Fibroblast of lung (primary cell): ENCODE measurements at places on chromosomes 6 and 20.

DNA sequence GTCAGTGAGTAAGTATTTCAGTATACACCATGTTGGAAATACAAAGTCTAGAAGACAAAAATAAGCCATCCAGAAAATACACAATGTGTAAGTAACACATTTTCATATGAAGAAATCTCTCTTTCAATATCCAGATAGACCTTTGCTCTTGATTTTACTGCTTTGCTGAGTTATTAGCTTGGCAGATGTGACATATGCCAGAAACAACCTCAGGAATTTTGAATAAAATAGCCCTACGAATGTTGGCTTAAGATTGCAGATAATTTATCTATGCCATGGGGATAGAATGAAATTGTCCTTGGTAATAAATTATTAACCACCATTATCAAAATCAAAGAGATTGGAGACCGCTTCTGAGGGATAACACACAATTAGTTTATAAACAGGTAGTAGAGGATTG is 1036.9 kb upstream of the EPHA7 start:
- DNase-seq, result no peak

DNA sequence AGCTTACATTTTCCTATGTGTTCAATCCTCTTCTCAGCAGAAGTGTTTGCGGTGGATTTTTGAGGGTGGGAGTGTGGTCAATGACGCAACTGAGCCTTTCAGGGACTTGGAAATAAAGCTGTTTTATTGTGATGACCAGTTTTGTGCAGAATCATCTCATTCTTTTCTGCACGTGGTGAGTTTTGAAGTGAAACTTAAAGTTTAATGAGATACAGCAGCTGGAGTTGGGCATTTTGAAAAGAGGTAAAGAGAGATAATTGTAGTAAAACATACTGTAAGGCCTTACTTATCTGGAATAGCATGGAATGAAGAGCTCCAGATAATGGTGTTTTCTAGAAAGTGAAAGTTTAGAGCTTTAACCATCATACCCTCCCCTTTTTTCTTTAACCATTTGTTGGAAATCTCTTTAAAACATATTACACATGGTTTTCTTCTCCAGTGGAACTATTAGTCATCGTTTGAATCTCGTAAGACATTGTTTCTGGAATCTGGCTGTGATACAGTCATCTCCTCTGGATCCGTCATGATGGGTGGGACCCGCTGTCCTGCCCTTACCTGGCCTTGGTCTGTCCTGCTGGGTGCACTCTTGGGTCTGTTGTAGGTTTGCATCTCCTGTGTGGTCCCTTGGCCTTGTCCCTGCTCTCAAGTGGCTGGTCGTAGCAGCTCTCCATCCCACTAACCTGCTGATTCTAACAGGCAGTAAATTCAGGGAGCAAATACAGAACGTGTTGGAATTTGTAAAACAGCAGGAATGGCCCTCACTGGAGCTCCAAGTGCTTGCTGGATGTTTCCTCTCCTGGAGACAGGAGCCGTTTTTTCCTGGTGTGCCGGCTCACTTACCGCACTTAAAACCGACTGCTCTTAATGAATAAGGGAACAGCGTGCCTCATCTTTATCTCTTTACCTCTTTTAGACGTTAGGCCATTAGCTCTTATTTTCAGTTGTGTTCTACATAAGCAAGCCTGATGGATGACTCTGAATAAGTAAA is 29.8 kb downstream of the UST start:
- DNase-seq, result peak; percentile 86

DNA sequence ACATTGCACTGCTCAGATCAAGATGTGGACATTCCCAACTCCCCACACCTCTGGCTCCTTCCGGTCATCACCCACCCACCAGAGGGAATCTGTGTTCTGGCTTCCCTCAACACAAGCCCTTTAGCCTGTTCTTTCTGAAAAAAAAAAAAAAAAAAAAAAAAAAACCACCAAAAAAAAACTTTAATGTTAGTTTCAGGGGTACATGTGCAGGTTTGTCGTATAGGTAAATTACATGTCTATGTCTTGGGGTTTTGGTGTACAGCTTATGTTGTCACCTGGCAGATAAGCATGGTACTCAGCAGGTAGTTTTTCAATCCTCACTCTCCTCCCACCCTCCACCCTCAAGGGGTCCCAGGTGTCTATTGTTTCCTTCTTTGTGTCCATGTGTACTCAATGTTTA is 135.8 kb upstream of the FOXA2 start:
- DNase-seq, result no peak

GRCh38 chr20:37869334-37869861 is 33.5 kb upstream of the VSTM2L start:
- no peak for DNase-seq

GRCh38 chr20:20783450-20783849 is 71.0 kb upstream of the RALGAPA2 start:
- DNase-seq, result no peak

DNA sequence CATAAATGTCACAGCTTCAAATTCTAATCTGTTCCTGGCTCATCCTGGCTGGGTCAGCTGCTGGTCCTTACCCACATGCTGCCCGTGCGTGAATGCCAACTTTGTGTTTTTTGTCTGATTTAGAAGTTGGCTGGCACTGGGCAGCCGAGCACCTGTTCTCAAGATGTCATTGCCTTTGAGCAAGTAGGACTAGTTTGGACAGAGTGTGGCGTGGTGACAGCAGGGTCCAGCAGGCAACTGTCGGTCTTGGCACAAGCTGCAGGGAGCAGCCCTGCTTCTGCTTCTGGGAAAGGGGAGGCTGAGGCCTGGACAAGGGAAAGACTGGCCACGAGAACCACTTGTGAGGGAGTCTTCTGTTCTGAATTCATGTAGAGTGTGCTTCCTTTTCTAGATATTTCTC is 26.4 kb upstream of the ADRM1 start:
- no peak for DNase-seq

DNA sequence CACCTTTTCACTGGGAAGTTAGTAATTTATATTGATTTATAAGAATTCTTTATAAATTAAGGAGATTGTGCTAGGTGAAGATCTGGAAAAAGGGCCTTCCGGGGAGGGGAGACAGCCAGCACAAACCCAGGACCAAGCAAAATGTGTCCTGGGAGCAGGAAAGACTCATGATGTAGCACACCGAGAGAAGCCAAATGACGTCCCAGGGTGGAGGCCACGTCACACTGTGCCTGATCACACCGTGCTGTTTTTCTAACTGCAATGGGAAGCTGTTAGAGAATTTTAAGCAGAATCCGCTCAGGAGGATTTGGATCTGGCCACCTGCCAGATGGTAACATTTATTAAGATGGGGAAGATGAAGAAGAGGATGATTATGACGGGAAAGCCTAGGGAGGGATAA is 72.7 kb upstream of the AKAP12 start:
- no peak for DNase-seq

- no peak for DNase-seq
Observed at GRCh38 chr20:62426699-62427131, 624 bp downstream of the RBBP8NL start.

DNA sequence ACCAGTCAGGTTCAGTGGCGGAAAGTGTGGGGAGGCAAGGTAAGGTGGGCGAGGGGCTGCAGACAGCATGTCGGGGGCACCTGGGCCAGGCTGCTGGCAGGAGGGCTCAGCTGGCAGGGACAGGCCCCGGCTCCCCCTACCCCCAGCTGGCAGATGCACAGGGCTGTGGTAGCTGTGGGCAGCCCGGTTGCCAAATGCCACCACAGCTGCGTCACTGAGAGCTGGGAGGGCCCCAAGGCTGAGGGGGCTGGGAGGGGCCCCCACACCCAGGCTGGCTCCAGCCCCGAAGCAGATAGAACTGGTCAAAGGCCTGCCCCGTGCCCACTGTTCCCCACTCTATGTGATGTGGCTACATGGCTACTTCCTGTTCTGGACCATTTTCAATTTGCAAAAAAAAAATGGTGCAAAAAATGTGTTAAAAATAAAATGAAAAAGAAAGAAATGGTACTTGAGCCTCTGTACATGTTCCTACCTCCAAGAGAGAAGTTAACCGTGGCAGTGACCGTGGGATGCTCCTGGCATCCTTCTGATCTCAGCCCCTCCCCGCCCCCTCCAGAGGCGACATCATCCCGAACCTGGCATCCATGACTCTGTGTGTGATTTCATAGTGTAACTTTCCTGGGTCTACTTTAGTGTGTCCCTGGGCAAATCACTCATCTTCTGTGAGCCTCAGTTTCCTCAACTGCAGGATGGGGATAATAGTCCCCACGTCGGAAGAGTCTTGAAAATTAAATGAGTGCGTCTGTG is 64.4 kb downstream of the UBE2V1 start:
- peak; percentile 59 for DNase-seq

- DNase-seq, result no peak
Observed at GRCh38 chr6:169339731-169340309, 86.2 kb upstream of the THBS2 start.

DNA sequence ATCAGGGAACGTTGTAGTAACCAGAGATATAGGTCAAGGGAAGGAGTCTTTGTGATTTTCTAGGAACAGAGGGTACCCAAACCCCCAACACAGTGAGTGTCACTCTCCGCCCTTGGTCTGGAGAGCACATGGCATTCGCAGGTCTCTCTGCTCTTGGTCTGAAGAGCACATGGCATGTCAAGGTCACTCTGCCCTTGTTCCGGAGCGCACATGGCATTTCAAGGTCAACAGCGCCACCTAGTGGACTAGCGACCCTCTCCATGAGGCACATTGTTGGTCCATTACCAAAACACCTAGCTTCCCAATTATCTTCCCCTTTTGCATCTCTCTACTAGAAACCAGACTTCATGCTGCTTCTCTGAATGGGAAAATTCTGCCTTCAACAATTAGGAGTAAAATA is 260.0 kb downstream of the C6orf118 start:
- DNase-seq, result peak; percentile 25

GRCh38 chr6:158410784-158411183 is 98.5 kb downstream of the TULP4 start:
- DNase-seq, result no peak

DNA sequence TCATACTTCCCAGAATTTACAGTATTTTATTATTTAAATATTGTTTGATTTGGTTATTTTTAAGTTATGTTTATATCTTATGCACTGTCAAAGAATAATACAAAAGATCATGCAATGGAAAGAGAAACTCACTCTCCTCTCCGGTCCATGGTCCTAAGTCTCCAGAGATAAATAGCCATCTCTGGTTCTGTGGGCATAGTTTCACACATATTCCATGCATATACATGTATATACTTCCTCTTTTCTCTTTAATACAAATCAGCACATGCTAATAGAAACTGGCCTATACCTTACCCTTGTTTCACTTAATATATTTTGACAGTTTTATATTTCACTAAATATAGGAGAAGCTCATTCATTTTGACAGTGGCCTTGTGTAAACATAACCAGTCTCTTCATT is 901.7 kb upstream of the CITED2 start:
- no peak for DNase-seq

DNA sequence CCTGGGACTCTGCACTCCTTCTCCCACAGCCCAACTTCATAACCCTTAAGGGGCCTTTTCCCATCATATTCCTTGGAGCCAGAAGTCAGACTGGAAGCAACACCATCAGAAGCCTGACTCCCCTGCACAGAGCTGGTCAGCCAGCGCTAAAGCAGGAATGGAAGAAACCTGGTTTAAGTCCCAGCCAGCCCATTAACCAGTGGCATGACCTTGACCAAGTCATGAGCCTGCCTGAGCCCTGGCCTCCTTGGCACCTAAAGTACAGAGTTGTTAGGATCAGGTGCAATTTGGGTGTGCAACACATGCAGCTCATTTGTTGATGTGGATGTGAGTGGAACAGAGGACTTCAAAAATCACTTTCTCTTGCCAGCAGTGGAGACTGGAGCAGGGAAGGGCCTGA is 20.8 kb downstream of the FOXP4 start:
- DNase-seq, result no peak

GRCh38 chr6:130222775-130223174 is at the start of gene SAMD3:
TSS of gene SAMD3 (minus strand) at chr6:130222951. CDS start at chr6:130215273, 7,678 bp downstream.
- no peak for DNase-seq

GRCh38 chr20:54668271-54669039 is 193.1 kb downstream of the DOK5 start:
- DNase-seq, result peak; percentile 1

- peak; percentile 90 for DNase-seq
Observed at GRCh38 chr20:41057999-41058673, 29.5 kb downstream of the TOP1 start.

GRCh38 chr20:5357946-5358345 is 41.2 kb upstream of the PROKR2 start:
- no peak for DNase-seq

DNA sequence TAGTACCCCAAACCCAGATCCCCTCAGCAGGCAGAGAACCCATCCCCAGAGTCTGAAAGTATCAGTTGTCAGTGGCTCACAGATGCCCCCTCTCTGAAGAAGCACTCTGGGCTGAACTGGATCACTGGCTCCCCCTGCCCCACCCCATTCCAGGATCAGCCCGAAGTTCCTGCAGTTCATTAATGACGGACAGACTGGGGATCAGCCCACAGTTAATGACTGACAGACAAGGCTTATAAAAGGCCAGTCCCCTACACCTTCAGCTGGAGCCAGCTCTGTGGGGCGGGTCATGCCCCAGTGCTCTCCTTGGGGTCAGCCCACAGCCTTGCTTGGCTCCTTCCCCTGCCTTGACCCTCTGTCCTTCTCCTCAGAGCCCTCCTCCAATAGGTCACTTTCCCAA is 21.7 kb downstream of the KIAA1755 start:
- DNase-seq, result no peak

GRCh38 chr20:57259938-57260921 is 6.2 kb downstream of the BMP7 start:
- no peak for DNase-seq

DNA sequence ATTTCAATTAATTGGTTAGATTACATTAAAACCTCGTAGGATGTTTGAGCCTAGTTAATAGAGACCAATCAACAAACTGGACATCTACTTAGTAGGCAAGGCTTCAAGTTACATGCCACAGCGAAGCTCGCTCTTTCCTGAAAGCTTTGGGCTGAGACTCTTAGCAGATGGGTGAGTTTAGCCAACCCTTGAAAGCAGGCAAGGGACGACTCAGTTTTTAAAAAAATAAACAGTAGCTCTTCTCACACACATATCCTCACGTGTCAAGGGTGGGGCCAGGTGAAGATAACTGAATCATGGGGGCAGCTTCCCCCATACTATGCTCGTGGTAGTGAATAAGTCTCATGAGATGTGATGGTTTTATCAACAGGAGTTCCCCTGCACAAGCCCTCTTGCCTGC is 775 bp downstream of the MTFR2 start:
- DNase-seq, result no peak

DNA sequence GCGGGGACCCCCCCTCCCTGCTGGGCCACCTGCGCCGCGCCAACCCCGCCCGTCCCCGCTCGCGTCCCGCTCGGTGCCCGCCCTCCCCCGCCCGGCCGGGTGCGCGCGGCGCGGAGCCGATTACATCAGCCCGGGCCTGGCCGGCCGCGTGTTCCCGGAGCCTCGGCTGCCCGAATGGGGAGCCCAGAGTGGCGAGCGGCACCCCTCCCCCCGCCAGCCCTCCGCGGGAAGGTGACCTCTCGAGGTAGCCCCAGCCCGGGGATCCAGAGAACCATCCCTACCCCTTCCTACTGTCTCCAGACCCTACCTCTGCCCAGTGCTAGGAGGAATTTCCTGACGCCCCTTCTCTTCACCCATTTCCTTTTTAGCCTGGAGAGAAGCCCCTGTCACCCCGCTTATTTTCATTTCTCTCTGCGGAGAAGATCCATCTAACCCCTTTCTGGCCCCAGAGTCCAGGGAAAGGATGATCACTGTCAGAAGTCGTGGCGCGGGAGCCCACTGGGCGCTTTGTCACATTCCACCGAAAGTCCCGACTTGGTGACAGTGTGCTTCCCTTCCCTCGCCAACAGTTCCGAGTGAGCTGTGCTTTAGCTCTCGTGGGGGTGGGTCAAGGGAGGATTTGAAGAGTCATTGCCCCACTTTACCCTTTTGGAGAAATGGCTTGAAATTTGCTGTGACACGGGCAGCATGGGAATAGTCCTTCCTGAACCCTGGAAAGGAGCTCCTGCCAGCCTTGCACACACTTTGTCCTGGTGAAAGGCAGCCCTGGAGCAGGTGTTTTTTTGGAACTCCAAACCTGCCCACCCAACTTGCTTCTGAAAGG is 2.1 kb downstream of the VEGFA start:
- peak; percentile 47 for DNase-seq
